ENCODE measurements at places on chromosomes 12 and 14. TPM values are rescaled to one million over a fixed set of nuclear protein-coding genes. Genes with fewer than 3 reads are reported as not detected.

ASB2 gene
- polyA plus RNA-seq = 1.3 TPM

IAPP gene
- polyA plus RNA-seq = 1,679 TPM

SLC15A5 gene
- polyA plus RNA-seq = not detected

DNA sequence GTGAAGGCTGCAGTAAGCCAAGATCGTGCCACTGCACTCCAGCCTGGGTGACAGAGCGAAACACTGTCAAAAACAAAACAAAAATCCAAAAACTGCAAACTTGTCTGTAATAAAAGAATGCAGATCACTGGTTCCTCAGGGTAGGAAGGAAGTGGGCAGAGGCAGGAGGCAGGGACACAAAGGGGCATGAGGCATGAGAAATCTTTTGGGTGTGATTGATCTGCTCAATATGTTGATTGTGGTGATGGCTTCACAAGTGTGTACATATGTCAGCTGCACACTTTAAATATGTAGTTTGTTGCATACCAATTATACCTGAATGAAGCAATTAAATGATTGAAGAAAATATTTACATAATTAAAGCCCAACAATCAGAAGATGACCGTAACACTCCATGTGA, 117.6 kb downstream of the CMAS start:
- no peaks in the 10 kb centered on the region for H3K4me1 ChIP-seq
- no peak overlapping the region for H3K27ac ChIP-seq
- H3K4me3 ChIP-seq = no peak overlapping the region
- H3K36me3 ChIP-seq = no peaks in the 10 kb centered on the region
- DNase-seq = no peak

GRCh38 chr12:66491853-66492252, 187.0 kb downstream of the GRIP1 start:
- H3K36me3 ChIP-seq = no peaks in the 10 kb centered on the region
- no peaks in the 10 kb centered on the region for H3K4me1 ChIP-seq
- no peaks in the 10 kb centered on the region for H3K27me3 ChIP-seq

- H3K27ac ChIP-seq = no peak overlapping the region
- H3K4me3 ChIP-seq = no peak overlapping the region
- H3K4me1 ChIP-seq = no peaks in the 10 kb centered on the region
- DNase-seq = no peak
- no peaks in the 10 kb centered on the region for H3K36me3 ChIP-seq
- H3K27me3 ChIP-seq = no peaks in the 10 kb centered on the region
Measured at GRCh38 chr12:27104546-27104945, 22.2 kb upstream of the C12orf71 start.

All from pancreas (tissue), 10 donors.